ENCODE measurements at places on chromosomes 13 and 19. TPM values are rescaled to one million over a fixed set of nuclear protein-coding genes. Genes with fewer than 3 reads are reported as not detected.

Gene ERICH4
- total RNA-seq, result not detected

- DNase-seq, result no peak
Observed at GRCh38 chr19:49626226-49626625, 13.7 kb downstream of the RRAS start.

DNA sequence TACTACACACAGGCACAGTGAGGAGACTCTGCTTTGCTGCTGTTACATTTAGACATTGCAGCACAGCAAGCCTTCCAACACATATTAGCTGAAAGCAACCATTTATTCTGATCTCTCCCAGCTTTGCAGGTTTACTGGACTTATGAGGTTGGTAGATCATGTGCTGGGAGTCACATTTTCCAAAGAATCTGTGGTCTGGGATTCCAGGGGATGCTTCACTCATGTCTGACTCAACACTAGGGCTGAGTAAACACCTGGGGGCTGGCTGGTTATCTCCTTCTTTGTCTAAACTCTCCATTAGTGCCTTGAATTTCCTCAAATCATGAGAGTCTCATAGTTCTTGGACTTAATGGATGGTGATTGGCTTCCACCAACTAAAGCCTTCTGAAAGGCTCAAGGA lies 5.4 kb upstream of the LGALS13 start:
- no peak for DNase-seq

DNA sequence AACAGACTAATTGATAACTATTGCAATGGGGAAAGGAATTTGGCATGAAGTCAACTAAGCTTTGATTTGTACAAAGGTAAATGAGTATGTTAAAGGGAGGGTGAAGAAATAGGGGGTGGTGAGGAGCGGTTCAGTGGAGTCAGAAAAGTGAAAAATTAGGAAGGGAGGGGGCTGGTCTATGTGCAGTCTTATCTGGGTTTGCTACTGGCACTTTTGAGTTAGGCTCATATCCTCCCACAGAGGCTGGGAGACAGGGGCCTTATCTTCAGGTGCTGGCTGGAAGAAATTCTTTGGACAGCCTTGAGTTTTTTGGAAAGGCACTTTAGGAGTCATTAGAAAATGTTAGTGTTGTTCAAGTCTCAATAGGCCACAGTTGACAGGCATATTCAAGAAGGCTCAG lies 11.1 kb downstream of the ZNF302 start:
- DNase-seq, result no peak

GRCh38 chr19:54551950-54552912 lies 21.4 kb upstream of the LILRA2 start:
- no peak for DNase-seq
